ENCODE measurements at places on chromosomes 7 and 10.

DNA sequence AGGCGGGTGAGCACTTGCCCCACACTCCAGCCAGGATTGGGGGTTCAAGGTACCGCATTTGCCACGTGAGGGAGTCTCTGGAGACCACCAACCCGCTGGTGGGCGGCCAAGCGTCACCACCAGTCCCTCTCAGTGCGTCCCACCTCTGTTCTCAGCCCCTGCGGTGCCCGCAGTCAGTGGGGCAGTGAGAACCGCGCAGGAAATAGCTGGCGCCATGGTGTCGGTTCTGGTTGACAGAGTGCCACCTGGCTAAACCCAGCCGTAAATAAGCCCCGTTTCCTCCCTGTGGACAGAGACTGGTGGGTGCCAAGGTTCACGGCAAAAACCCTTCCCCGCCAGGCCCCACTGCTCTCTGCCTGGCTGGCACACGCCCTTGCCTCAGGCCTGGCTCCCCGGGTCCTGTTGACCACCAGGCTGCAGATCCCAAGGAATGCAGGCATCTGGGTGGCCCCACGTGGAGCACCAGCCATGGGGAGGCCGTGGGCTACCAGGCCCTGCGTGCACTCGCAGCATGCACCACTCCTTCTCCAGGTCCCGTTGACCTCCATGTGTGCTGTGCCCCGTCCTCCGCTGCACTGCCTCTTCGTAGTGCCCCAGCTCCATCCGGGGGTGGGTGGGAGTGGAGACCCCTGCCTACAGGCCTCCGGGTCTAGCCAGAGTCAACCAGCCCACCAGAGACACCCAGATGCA, 140.0 kb downstream of the LHPP start:
- DNase-seq: no peak

DNA sequence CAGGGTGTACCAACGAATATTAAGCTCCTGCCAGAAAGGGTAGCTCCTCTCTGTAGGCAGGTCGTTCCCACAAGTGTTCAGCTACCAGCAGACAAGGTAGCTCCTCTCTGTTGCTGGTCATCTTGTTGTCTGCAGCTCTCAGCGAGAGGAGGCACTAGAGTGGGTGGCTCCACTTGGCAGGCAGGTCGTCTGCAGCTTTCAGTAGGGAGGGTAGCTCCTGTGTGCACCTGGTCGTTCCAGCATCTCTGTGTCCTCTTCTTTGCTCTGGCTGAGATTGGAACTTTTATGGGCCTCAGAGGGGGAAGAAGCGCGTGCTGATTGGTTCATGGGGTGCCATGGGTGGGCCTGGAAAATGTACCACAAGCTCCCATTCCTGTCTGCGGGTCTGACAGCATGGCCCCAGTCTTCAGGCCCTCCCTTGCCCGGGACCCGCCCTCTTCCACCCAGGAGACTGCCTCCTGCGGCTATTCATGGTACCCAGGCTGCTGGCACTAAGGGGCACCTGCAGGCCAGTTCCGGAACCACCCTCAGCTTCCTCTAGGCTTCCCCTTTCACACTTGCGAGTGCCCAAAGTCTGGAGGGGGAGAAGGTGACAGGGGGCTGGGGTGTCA, 63.9 kb upstream of the CACNA2D1 start:
- DNase-seq: no peak

- DNase-seq: no peak
Observed at GRCh38 chr7:22629056-22629455, 97.9 kb upstream of the IL6 start.

GRCh38 chr10:29658984-29659965, 24.5 kb upstream of the SVIL start:
- DNase-seq: peak; percentile 74

- no peak for DNase-seq
Observed at GRCh38 chr7:16203065-16203464, 218.3 kb downstream of the CRPPA start.

DNA sequence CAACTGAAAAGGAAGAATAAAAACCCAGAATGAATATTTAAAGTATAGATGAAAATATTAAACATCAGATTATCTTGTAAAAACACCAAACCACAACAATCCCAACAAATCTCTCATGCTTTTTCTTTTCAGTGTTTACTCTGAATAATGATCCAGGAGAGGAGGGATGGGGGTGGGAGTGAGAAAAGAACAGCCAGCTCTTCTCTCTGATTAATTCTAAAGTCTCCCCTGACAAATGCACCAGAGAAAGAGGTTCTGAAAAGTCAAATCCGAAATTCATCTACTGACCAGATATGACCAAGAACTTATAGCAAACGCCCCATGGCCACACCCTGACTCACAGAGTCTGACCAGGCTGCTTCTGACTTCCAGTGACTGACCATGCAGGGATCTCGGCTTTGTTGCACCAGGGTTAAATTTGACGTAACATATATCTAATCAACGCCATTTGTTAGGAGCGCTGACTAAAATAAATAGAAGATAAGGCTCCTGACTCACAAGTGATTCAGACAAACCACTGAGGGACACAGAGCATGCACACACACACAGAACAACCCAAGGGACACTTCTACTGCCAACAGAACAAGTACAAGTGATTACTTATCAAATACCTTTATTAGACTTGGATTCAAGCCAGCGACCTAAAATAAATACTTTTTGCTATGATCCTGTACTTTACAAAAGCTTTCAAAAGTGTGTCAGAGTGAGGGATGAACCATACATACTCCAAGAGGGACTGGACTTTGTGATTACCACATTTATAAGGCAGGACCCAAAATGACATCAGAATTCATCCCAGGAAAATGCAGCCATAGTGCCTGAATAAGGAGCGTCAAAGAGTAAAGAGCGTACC, 9.3 kb upstream of the SPOCK2 start:
- no peak for DNase-seq

DNA sequence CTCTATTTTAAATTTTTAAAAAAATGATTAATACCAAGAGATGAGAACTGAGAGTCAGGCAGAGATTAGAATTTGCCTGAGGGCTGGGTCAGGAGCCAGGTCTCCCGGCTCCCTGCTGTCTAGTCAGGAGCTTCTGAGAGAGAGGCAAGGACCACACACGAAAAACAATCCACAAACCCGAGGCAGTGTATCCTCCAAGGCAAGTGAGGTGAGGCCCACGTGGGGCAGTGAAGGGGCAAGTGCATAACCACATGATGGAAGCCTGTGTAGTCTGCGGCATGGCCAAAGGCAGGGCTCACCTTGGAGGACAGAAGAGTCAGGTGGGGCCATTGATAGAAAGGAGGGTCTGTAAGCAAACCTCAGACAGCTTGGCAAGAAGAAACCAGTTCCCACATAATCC, 541.2 kb upstream of the FOXK1 start:
- DNase-seq: no peak

DNA sequence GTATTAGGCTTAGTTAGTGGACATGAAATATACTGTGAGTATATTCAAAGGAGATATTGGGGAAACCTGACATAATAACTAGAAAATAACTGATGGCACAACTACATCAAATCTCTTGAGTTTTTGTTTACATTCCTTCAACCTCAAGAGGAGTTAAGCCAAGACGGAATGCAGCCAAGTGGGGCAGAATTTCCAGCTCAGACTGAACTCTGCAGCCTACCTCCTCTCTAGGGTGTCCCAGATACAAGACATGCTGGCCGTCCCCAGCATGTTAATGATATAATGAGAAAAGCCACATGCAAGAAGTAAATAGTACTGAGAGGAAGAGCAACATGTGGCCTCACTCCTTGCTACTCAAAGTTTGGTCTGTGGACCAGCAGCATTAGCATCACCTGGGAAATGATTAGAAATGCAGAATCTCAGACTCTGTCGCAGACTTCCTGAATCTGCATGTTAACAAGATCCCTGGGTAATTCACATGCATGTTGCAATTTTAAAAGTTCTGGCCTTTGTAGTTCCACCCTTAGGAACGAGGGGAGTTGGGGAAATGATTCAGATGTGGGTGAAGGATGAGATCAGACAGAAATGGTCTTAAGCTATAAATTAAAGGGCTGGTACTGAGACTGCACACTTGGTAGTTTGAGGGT, 118.4 kb upstream of the CACUL1 start:
- no peak for DNase-seq

- DNase-seq: no peak
Observed at GRCh38 chr7:85634951-85635350, 448.1 kb upstream of the SEMA3D start.

GRCh38 chr7:77674878-77675277, 21.4 kb upstream of the RSBN1L start:
- no peak for DNase-seq

DNA sequence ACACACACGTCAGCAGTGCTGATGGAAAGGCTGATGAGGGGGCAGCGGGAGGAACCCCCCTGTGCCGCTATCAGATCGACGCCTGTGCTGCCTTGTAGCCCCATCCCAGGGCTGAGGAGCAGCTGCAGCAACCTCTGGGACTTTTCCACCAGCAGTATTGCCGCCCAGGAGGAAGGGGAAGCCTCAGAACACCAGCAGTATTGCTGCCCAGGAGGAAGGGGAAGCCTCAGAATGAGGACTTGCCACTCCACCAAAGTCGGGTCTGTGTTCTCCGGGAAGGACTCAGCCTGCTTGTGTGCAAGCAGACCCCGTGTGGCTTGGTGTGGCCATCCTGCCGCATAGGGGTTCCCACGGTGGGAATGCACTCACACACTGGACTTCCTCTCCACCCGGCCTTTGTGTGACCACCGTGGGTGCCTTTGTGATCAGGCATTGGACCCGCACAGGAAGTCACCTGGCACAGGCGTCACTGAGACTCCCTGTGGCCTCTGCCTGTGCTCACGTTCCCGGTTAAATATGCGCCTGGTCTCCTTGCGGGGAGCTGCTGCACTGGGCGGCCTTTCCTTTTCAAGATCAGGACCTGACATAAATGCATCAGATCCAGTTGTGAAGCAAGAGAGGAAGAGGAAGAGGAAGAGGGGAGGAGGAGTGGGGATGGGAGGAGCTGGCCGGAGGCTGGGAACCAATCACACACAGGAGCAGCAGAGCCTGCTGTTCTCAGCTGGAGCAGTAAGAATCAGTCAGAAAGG, 248.5 kb downstream of the DNAJB6 start:
- no peak for DNase-seq

GRCh38 chr7:129707910-129708499, 96.5 kb downstream of the NRF1 start:
- no peak for DNase-seq

DNA sequence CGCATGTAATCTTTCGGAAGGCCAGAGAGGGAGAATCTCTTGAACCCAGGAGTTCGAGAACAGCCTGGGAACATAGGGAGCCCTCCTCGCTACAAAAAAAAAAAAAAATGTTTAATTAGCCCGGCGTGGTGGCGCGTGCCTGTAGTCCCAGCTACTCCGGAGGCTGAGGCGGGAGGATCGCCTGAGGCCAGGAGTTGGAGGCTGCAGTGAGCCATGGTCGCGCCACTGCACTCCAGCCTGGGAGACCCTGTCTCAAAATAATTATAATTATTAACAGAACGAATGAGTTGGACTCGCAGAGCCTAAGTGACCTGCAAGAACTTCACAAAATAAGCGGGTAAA, 794 bp downstream of the PCGF6 start:
- no peak for DNase-seq

DNA sequence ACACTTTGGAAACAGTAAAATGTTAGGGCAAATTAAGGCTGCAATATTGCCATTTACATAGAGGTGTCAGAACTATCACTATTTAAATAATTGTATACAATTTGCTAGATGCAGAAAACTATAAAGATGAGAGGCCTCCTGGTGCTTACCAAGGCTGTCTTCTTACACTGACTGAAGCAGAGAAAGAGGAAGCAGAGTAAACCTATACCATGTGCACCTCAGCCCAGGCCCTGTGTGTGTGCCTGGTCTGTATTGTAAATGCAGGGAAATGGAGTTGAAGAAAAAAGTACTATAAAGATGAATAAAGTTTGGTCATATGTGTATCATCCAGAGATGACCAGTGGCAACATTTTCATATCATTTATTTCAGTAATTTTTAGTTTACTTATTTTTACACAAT, 29.2 kb downstream of the ELMO1 start:
- no peak for DNase-seq

DNA sequence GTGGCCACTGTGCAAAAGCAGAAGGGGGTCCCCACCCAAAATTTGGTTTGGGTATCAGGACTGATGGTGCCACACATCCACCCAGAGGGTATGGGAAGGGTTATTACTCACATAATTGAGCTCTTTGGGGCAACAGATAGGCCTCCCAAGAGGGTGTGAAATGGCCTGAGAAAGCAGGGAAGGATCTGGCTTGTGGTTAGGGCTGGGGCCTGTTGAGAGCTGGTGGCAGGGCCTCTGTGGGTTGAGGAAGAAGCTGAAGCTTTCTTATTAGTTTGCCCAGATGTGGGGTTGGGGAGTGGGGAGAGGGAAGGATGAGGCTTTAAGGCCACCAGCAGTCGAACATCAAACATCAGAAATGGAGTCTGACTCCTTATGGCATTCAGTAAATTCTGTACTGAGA, 18.3 kb upstream of the MKI67 start:
- no peak for DNase-seq

- no peak for DNase-seq
Observed at GRCh38 chr10:103276251-103276895, 565 bp upstream of the INA start.

- no peak for DNase-seq
Observed at GRCh38 chr10:82392533-82392932, 517.5 kb downstream of the NRG3 start.

DNA sequence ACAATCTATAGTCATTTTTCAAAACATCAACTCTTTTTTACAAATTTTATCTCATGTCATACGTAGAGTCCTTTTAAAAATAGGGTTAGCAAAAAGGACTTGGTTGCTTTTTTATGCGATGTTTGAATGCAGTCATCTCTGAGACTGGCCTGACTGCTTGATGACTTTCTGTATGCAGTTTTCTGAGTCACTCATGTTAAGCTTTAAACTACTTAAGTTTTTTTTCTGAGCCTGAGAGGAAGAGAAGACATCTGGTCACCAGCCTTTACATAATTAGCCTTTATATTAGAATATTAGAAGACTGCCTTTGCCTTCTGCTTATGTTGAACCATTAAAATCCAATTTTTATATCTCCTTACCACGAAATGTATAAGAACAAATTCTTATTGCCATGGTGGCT, 834.4 kb upstream of the MBL2 start:
- DNase-seq: no peak
